NCI-H1105 treated with DMSO at 0.1 percent for 48 hours (cell line): ENCODE measurements at places on chromosomes 16 and 17.
A peak's percentile ranks its signal among the peaks of the same experiment; 100 is the strongest.

GRCh38 chr17:40850293-40850972 lies 16.6 kb downstream of the KRT12 start:
- no peak for DNase-seq

DNA sequence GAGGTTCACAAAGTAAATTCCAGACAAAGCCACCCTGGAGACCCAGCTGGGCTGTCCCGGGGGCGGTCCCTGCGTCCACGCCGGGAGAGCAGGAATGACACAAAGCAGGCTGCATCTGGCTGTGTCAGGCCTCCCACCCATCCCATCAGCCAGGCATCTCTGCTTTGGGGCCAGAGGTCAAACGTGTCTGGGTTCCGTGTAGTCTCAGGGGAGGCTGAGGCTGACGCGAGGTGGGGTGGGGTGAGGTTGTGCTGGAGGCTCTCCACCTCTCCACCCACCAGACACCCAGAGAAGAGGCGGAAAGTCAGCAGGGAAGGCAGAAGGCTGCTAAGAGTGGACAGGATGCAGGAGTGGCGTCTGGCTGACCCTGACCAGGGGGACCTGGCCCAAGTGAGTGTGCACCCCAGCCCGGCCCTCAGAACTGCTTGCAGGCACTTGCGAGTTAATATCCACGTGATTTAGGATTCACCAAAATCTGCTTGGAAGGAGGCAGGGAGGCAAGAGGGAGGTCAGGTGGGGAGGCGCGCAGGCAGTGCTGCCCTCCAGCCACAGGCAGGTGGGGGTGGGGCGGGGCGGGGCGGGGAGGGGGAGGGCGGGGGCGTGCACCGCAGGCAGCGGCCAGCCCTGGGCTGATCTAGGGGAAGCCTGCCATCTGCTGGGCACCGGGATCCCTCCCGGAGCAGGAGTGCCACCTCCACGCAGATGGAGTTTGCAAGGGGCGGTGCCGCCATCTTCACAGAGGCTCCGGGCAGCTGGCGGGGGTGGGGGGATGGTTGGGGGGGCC lies 44.3 kb downstream of the TBC1D16 start:
- peak; percentile 78 for DNase-seq

DNA sequence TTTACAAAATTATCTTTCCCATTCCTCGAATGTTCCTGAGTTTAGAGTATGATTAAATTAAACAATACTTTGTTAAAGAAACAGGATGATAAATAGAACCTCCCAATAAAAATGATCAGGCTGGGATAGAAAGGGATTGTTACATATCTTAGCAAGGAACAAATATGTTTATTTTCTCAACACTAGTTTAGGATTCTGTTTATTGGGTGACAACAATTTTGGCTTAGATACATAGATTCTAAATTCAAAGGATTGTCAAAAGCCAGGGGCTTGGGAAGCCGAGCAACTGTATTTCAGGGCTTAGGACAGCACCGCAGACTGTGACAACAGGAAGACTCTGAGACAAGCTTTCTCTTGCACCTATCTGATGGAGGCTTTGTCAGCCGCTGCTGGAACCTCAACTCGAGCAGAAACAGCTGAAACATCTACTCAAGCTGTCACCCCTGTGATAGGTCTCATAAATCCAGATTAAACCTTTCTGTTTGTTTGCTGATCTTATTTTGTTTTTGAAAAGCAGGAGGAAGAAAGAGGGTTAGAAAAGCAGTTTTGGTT lies 562.8 kb upstream of the ZFHX3 start:
- DNase-seq, result no peak

DNA sequence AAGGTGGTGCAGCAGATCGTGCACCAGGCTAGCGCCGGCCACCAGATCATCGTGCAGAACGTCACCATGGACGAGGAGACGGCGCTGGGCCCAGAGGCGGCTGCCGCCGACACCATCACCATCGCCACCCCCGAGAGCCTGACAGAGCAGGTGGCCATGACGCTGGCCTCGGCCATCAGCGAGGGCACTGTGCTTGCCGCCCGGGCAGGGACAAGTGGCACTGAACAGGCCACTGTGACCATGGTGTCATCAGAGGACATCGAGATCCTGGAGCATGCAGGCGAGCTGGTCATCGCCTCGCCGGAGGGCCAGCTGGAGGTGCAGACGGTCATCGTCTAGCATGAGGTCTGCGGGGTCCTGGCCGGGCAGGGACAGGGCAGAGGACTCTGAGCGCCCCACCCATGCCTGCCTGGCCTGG lies 1.0 kb upstream of the DNASE1L2 start:
- DNase-seq, result no peak

DNA sequence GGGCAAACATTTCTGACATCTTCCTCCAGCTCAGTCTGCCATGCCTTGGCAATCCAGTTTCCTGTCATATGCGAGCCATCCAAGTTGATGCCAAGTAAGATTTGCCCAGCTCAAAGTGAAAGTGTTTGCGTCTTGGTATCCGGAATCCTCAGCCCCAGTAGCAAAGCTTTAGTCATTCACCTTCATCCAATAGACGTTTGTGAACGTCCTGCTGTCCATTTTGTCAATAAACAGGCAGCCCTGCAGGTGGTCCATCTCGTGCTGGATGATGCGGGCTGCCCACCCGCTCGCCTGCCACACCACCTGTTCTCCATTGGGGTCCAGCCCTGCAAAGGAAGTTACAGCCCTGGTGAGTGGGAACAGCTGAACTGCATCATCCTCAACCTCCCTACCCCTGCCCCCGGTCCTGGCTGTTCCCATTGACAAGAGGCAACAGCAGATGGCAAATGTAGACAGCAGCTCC lies 1.5 kb downstream of the PDF start:
- no peak for DNase-seq

- DNase-seq, result no peak
These were observed 35.8 kb downstream of the BCL7C start for GRCh38 chr16:30858111-30858495.

DNA sequence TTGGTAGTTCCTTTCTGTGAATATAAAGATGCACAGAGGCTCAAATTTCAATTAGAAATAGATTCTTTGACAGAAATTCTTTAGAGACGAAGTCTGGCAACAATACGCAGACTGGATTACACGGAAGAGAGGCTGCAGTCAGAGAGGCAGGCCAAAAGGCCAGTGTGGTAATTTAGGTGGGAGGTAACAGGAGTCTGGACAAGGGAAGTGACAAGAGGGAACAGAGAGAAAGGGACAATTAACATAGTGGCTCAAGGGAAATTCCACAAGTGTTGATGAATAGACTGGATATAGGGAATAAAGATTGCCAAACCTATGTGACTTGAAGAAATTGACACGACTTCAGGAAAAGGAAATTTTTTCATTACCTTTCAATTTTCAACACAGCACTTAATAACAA lies 54.6 kb downstream of the STX8 start:
- DNase-seq, result no peak

DNA sequence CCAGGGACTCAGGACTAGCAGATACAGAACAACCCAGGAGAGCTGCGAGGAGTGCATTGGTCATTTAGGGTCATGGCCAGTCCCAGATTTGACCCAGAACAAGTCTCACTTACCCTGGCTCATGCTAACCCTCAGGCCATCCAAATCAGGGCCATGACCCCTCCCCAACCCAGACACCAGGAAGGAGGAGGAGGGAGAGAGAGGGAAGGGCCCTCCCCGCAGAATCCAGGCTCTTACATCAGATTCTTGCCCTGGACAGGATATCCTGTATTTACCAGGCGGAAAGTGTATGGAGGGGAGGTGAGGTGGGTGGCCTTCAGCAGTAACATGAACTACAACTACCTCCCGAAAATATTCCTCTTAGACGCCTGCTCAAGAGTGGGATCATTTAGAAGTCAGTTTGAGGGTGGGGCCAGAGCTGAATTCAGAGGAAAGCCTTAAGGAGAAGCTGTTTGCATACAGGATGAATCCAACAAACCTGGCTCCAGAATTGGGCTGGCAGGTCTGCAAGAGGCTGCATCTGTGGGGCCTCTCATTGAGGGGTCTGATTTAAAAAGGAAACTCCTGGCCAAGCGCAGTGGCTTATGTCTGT lies 2.1 kb downstream of the VAT1 start:
- DNase-seq, result no peak

DNA sequence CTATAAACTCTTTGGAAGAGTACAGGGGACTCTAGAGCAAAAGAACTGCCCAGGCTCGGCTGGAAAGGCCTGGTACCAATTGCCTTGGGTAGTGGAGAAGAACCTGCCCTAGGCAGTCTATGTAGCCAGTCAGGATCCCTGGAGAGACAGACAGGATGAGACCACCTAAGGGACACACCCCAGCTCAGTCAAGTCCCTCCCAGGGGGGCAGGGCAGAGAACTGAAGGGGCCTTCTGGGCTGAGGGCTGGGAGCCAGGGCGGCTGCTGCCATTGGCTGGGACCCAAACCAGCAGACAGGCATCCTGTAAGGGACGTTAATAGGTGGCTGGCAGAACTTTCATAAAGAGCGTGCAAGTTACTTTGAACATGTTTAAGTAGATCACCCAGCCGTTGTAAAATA lies 12.8 kb upstream of the SLC38A8 start:
- no peak for DNase-seq

- DNase-seq, result no peak
These were observed 3.4 kb downstream of the LYRM1 start for GRCh38 chr16:20903899-20904506.

GRCh38 chr17:73126716-73127473 lies 34.4 kb upstream of the SLC39A11 start:
- no peak for DNase-seq
